ENCODE measurements at places on chromosomes 16 and 17. TPM values are rescaled to one million over a fixed set of nuclear protein-coding genes. Genes with fewer than 3 reads are reported as not detected.

HOXB8 gene
- total RNA-seq, result not detected

MYH11 gene
- 1.2 TPM for total RNA-seq

GJC1 gene
- 40.1 TPM for total RNA-seq

NDEL1 gene
- 57.7 TPM for total RNA-seq

SOX8 gene
- total RNA-seq, result 0.72 TPM

SOST gene
- 8.8 TPM for total RNA-seq

ABCA6 gene
- total RNA-seq, result 42.6 TPM

SPN gene
- total RNA-seq, result not detected

ZNF750 gene
- not detected for total RNA-seq

CRYBA1 gene
- total RNA-seq, result not detected

KRT15 gene
- total RNA-seq, result 0.13 TPM

ASPA gene
- 0.07 TPM for total RNA-seq

KLHL10 gene
- total RNA-seq, result 0.20 TPM

C1QTNF8 gene
- 0.13 TPM for total RNA-seq

GRAPL gene
- total RNA-seq, result 0.20 TPM

PYCARD gene
- total RNA-seq, result 19.2 TPM

GRB7 gene
- 0.13 TPM for total RNA-seq

KRTAP2-2 gene
- not detected for total RNA-seq

MYH1 gene
- total RNA-seq, result not detected

AANAT gene
- not detected for total RNA-seq

EPN3 gene
- total RNA-seq, result not detected

MYH3 gene
- 1.3 TPM for total RNA-seq

RPA1 gene
- 33.9 TPM for total RNA-seq

HLF gene
- total RNA-seq, result not detected

ACSM3 gene
- total RNA-seq, result 0.65 TPM

EVPLL gene
- not detected for total RNA-seq
